ENCODE measurements at places on chromosomes 3 and 15. TPM values are rescaled to one million over a fixed set of nuclear protein-coding genes. Genes with fewer than 3 reads are reported as not detected.

GRCh38 chr3:158908187-158908734 lies 106.4 kb downstream of the MFSD1 start:
- DNase-seq, result peak; percentile 22

GREM1 gene
- 1.2 TPM for polyA plus RNA-seq

GRCh38 chr15:26038693-26039092 lies 175.6 kb upstream of the ATP10A start:
- no peak for DNase-seq

- peak; percentile 3 for DNase-seq
These were observed 517.6 kb upstream of the ROBO1 start for GRCh38 chr3:80285388-80285787.

SERPINI2 gene
- polyA plus RNA-seq, result 0.12 TPM

LRRC34 gene
- polyA plus RNA-seq, result 7.5 TPM

INKA1 gene
- 4.3 TPM for polyA plus RNA-seq

GRCh38 chr15:48066456-48066855 lies 54.3 kb upstream of the SLC24A5 start:
- DNase-seq, result no peak

- no peak for DNase-seq
These were observed 20.7 kb downstream of the TATDN2 start for GRCh38 chr3:10268930-10269329.

Measured in muscle of back (tissue), 13 donors.